ENCODE measurements at places on chromosomes 5 and 9. TPM values are rescaled to one million over a fixed set of nuclear protein-coding genes. Genes with fewer than 3 reads are reported as not detected.

- DNase-seq = no peak
These were observed 19.8 kb downstream of the NIPAL4 start for GRCh38 chr5:157479612-157480510.

GRCh38 chr5:67215519-67216471 is 19.2 kb upstream of the CD180 start:
- DNase-seq = no peak

DNA sequence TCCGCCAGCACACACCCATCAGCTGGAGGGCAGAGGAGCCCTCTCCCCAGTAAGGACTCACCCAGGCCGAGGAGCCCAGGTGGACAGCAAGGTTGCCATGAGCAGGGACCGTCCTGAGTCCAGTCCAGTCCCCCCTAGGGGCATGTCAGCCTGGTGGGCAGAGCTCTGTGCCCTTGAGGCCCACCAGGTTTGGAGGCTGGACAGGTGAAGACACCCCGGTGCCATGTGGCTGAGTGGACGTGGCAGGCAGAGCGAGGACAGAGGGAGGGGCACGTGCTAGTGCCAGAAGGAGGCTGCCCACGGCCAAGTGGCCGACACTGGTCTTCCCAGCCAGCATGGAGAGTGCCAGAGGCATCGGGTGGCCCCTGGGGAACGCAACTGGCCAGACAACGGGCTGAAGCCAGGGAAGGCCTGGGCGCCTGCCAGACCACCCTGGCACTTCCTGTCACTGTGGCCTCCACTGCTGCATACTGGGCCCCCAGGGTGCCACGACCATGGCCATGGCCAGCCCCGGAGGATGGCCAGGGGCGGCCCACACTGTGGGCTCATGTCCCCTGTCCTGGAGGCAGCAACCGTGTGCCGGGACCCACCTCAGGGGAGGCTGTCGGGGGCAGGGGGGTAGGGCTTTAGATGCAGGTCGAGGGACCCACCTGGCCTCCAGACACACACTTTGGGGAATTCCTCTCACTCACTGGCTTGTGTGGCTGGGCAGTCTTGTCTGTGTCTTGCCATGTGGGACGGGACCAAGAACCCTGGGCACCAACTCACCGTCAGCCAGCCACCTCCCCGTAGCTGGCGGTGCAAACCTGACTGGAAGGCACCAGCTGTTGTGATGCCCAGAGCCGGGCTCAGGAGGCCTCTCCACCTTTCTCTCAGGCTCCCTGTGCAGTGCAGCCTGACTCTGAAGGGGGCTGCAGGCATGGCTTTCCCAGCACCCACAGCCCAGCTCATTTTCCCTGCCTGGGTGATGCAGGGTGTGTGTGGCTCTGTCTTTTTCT is 42.3 kb upstream of the LPCAT1 start:
- DNase-seq = no peak

GRCh38 chr9:89390068-89390555 is 71.8 kb downstream of the SECISBP2 start:
- no peak for DNase-seq

- DNase-seq = peak; percentile 43
These were observed 6.1 kb downstream of the SUSD3 start for GRCh38 chr9:93064392-93065134.

GRCh38 chr9:88418025-88418424 is 29.8 kb downstream of the SPIN1 start:
- DNase-seq = no peak

DNA sequence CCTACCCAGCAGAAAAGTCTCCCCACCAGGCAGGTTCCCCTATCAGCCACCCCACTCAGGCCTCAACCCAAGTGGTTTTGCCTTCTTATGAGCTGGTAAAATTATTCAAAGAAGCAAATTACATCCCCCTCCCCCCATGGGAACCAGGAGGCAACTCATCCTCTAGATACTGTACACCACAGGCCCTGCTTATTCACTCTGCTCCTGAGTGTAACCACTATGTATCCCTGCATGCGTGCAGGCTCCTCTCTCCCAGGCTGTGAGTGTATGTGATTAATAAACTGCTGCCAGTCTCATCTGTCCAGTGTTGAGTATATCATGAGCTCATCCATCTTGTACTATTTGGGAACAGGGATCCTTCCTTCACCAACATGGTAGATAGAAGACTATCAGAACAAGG is 8.6 kb downstream of the KCTD16 start:
- DNase-seq = peak; percentile 23

GRCh38 chr5:178241688-178242231 is 9.2 kb upstream of the PHYKPL start:
- no peak for DNase-seq

DNA sequence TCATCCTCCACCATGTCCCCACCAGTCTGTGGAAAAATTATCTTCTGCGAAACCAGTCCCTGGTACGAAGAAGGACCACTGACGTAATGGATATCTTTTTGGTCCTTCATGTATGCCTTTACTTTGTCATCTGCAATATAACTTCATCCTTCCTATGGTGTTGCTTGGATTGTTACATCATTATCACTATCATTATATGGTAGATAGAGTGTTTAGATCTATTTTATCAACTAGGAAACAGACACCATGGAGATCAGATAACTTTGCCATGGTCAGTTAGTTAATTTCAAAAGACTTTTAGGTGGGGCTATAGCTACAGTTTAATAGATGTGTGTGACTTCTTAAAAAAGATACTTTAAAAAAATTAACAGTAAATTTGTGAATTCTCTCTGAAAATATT is 23.8 kb upstream of the CAMLG start:
- no peak for DNase-seq

DNA sequence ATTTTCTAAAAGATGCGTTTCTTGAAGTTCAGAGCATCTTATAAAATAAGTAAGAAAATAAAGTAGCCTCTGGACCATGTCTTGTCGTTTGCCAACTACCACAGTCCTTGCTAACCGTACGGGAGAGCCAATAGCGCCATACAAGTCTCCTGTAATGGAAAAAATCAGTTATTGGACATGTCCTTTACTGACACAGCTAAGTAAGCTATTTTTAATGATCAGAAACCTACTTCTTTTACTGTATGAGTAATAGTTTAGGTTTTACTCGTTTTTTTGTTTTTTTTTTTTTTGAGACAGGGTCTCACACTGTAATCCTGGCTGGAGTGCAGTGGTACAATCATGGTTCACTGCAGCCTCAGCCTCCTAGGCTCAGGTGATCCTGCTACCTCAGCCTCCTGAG is 37.7 kb upstream of the RAPGEF6 start:
- no peak for DNase-seq

GRCh38 chr9:100129772-100130171 is 30.7 kb downstream of the INVS start:
- DNase-seq = no peak

DNA sequence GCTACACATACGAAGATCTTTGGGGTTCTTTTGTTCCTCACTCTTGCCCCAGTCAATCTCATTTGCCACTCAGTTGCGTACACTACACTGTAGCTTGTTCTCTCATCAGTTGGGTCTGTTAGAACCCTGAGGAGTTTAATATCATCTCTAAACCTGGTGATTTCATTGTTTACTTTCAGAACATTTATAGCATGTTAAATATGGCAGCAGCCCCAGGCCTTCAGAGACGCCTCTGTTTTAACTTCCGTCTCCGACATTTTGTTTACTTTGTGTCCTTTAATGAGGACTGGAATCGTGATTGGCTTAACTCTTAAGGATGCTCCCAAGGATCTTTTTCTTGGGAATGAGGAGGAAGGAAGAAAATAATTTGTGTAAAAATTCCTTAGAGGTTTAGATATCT is 510.1 kb downstream of the NR2F1-AS1 start:
- DNase-seq = no peak

GRCh38 chr9:93187047-93187446 is 3.1 kb downstream of the WNK2 start:
- DNase-seq = no peak

- DNase-seq = no peak
These were observed 200.0 kb downstream of the ACTL7B start for GRCh38 chr9:108655818-108656217.

DNA sequence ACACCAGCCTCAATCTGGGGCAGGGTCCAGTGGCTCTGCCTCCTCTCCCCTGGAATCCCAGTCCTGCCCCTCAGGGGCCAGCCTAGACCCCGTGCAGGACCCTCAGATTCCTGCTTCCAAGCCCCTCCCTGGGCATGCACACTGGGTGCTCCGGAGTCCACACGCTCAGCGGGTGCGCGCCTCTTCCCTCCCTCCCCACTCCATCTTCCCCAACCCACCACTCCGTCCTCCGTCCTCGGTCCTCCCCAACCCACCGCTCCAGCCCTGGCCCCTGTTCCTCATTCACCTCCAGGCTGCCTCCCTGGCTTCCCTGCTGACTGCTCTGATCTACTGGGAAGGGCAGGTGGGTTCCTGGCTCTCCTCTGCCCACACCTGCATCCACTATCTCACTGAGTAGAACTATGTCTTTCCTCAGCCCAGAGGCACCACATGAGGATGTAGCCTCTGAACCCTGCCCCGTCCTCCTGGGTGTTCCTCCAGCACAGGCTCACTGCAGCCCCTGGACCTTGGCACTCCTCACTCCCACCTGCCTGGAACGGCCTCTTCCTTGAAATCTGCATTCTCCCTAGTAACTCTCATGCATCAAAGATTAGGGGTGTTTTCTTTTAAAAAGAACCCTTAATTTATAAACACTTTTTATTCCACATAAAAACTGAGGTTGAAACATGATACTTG is 92.8 kb downstream of the CAMSAP1 start:
- no peak for DNase-seq

- DNase-seq = no peak
These were observed 30.2 kb upstream of the PTGER4 start for GRCh38 chr5:40649463-40650030.

DNA sequence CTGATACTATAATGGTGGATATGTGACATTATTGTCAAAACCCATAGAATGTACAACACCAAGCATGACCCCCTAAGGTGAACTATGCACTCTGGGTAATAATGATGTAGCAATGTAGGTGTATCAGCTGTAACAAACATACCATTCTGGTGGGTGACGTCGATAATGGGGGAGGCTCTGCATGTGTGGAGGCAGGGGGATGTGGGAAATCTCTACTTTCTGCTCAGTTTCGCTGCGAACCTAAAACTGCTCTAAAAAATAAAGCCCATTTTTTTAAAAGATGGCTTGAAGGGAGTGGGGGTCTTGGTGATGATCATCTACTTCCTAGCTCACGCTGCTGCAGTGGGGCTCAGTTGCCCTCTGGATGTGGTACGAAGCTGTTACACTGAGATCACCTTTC is 51.1 kb downstream of the RASGEF1C start:
- DNase-seq = no peak

GRCh38 chr5:134975078-134975715 is 7.5 kb downstream of the CATSPER3 start:
- DNase-seq = peak; percentile 56

DNA sequence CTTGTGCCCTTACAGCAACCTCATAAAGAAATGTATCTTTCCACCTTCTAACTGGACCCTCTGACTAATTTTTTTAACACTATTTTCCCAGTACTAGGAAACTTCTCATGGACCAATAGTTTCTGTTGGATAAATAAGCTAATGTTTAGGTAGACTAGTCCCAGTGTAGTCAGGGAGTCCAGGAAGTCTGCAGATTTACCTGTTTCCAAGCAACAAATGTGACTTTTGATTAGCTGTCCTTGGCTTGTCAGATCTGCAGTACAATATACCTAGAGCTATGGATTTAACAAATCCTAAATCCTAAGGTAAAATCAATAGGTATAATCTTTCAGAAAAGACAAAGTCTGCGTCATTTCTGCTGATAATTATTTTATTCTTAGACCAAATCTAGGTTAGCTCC is 55.7 kb downstream of the FAM174A start:
- DNase-seq = no peak

DNA sequence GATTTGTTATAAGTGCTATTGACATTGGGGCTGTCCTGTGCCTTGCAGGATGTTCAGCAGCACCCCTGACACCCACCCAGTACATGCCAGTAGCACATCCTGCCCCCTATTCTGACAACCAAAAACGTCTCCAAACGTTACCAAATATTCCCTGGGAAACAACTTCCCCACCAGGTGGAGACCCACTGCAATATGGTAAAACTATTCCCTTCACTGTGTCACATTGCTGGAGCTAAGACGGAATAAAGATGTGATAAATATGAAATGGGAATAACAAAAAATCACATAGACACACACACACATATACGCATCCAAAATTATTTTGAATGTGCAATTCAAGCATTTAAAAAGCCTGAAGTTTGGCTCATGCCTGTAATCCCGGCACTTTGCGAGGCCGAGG is 874.3 kb upstream of the DMAC1 start:
- DNase-seq = no peak

- no peak for DNase-seq
These were observed 66.1 kb downstream of the FBXL17 start for GRCh38 chr5:108315829-108316228.

DNA sequence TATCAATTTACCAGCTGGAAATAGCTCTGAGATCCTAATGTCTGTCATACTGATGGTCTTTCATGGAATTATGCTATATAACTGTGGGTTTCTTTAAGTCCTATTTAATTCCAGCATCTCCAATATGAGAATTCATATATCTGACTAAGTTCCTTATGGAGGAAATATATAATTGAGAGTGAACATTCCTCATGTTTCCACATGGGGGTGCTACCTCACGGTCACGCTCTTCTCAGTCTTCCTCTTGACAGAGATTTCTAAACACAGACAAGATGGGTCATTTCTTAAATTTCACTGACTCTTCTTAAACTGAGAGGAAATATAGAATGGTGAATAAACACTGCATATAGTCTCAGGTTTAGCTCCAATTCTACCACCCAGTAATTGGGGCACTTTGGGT is 212.1 kb downstream of the SLF1 start:
- peak; percentile 18 for DNase-seq

DNA sequence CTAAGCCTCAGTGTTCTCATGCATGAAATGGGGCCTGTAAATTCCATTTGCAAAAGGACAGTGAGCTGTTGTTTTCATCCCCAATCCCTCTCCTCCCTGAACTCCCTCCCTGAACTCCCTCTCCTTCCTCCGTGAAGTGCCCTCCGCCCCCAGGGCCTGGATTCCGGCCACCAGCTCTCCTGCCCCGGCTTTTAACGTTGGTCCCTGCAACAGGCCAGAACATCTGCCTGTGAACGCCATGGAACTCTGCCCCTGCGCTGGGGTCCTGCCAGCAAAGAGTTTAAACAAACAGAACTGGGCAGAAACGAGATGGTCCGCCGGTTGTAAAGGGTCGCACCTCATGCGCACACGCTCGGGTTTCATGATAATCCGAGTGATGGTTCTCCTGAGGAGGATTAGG is 62.4 kb downstream of the SMIM23 start:
- DNase-seq = no peak

- DNase-seq = no peak
These were observed 17.0 kb upstream of the MSMP start for GRCh38 chr9:35771075-35771433.

Gene IFNK
- not detected for total RNA-seq

Gene SLC38A9
- total RNA-seq = 13.5 TPM

Gene CYLC2
- not detected for total RNA-seq

Gene HRH2
- total RNA-seq = not detected

Gene CEL
- 0.57 TPM for total RNA-seq

Gene DRD1
- total RNA-seq = not detected

Gene ARHGAP26
- total RNA-seq = 1.0 TPM

Gene FOXD4L6
- not detected for total RNA-seq

Gene SH3TC2
- total RNA-seq = 4.4 TPM

Gene FBXO4
- total RNA-seq = 13.2 TPM

Gene ARHGEF37
- total RNA-seq = 0.11 TPM

Gene ANAPC2
- total RNA-seq = 21.9 TPM

Gene SLC45A2
- total RNA-seq = 0.19 TPM

Gene C9orf153
- not detected for total RNA-seq

Gene MORN5
- not detected for total RNA-seq

Data from LHCN-M2 (cell line).